Breast epithelium (tissue), 4 donors: ENCODE measurements at places on chromosomes 3 and 15. TPM values are rescaled to one million over a fixed set of nuclear protein-coding genes. Genes with fewer than 3 reads are reported as not detected.

CPLX3 gene
- 0.66 TPM for total RNA-seq

CPOX gene
- total RNA-seq, result 14.4 TPM

A4GNT gene
- not detected for total RNA-seq

CEMIP gene
- total RNA-seq, result 0.59 TPM

GTF2A2 gene
- total RNA-seq, result 36.1 TPM

MSL2 gene
- total RNA-seq, result 46.5 TPM

DNA sequence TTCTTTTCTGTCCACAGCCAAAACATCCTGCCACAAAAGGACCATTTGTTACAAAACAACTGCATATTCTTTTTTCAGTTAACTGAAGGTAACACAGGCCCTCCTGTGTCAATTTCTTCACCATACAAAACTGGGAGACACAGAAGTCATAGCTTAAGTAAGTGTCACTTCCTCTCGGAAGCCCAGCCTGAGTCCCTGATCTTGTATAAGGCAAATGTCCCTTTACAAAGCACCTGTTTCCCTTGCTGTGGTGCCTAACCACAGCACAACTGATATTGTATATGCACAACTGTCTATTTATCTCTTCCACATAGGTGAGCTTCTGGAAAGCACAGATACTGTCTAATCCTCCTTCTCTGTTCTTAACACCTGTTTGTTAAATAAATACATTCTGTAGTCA lies 293.7 kb downstream of the FHIT start:
- H3K4me1 ChIP-seq, result no peaks in the 10 kb centered on the region
- no peaks in the 10 kb centered on the region for H3K36me3 ChIP-seq
- no peak overlapping the region for H3K27ac ChIP-seq
- no peak for DNase-seq

DNA sequence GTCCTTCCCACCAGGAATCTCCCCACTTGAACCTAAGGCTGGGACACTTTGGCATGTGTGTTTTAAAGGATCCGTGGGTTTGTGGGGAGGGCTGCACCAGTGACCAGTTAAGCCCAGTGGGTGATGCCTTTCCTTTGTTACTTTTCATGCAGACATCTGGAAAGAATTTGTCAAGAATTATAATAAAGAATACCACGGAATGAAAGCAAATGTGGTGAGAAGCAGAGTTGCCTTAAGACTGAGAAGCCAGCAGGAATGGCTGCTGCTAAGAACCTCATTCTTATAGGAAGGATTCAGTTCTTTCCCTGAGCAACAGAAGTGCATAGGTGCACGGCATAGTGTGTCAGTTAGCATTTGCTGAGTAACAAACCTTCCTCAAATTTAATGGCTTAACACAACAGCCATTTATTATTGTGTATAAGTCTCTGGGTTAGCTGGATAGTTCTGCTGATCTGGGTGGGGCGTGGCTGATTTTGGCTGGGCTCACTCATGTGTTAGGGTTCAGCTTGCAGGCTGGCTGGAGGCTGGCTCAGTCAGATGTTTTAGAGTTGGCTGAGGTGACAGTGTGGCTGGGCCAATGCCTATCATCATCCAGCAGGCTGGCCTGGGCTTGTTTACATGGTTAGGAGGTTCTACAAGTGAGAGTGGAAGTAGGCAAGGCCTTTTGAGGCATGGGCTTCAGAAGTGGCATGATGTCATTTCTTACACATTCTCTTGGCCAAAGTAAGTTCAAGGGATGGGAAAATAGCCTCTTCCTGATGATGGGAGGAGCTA lies 262.7 kb upstream of the CTDSPL start:
- H3K27me3 ChIP-seq, result no peaks in the 10 kb centered on the region
- no peak for DNase-seq
- H3K4me1 ChIP-seq, result no peaks in the 10 kb centered on the region
- no peak overlapping the region for H3K27ac ChIP-seq
- no peaks in the 10 kb centered on the region for H3K36me3 ChIP-seq
- H3K4me3 ChIP-seq, result no peak overlapping the region

DNA sequence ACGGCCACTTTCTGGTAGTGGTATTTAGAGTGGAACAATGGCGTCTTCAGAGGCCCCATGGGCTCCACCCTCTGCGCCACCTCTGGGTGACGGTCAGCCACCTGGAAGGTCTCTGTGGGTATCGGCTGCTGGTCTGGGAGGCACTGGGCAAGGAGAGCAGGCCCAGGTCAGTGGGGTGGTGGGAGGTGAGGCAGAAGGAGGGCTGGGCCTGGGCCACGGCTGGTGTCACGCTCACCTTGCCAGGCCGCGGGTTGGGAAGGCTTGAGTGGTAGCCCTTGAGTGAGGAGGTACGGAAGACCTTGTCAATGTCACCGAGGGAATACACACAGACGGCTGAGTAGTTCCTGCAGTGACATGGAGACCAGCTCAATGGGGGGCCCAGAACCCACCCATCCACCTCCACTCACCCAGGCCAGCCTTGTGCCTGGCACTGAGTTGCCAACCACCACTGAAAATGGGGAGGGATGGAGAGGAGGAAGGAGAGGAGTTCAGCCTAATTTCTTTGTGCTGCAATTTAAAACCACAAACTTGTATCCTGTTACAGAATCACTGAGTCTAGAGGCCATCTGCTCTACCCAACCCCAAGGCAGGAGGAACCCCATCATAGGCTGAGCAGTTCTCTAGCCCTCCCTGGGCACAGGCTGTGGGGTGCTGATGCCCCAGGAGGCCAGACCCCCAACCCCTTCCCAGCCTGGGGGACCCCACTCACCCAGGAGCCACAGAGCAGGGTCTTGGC lies 19.0 kb downstream of the SEMA7A start:
- no peak for DNase-seq
- H3K27ac ChIP-seq, result no peak overlapping the region
- no peaks in the 10 kb centered on the region for H3K4me1 ChIP-seq
- H3K36me3 ChIP-seq, result no peaks in the 10 kb centered on the region
- H3K27me3 ChIP-seq, result no peaks in the 10 kb centered on the region
- H3K4me3 ChIP-seq, result no peak overlapping the region

DNA sequence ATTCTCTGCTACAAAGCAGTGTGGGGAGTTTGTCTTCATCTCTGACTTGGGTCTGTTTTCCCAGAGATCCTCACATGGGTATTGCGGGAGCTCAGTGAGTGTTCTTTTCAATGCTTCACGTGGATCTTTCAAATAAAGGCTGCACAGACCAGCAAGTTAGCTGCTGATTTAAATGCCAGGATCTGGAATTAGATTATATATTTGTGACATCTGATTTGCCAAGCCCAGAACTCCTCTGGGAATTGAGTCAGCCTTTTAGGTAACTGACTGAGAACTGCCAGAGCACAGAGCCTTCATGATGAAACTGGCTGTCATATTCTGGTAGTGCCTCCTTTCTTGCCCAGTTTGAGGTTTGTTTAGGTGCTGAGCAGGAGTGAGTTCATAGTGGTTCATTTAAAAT lies 14.7 kb downstream of the EDEM1 start:
- no peak overlapping the region for H3K4me3 ChIP-seq
- H3K4me1 ChIP-seq, result no peaks in the 10 kb centered on the region
- DNase-seq, result no peak
- H3K36me3 ChIP-seq, result peaks cover 10% of the 10 kb centered on the region
- H3K27ac ChIP-seq, result no peak overlapping the region

DNA sequence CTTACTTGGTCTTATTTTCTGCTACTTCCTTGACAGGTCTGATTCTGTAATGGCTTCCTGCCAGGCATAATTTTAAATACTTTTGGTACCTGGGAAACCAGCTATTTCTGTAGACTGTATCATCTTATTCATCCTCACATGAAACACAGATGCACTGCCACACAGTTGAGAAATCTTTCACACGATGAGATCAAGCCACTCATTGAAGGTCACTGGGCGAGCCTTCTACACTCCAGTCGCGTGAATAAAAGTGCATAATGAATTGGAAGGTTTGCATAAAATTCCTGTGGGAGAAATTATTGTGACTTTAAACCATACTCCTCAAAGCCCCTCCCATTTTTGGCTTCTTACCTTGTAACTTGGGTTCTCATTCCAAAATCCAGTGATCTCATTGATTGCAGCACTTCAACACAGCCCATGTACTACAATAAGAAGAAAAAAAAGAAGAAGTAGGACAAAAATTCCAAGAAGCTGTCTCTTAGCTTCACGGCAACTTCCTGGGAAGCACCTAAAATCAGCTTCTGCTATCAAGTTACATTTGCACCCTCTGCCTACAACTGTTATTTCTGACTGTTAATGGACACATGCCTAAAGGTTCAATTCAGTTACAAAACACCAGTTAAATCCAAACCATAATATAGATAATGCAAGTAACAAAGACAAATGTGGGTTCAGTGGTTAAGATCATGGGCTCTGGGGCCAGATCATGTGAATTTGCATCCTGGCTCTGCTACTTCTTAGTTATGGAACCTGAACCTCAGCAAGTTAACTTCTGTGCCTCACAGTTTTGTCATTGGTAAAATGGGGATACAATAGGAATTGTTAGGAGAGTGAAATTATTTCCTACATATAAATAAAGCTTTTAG lies 39.0 kb downstream of the SHC4 start:
- DNase-seq, result no peak
- H3K4me3 ChIP-seq, result no peak overlapping the region
- H3K27ac ChIP-seq, result no peak overlapping the region
- H3K4me1 ChIP-seq, result no peaks in the 10 kb centered on the region
- H3K27me3 ChIP-seq, result no peaks in the 10 kb centered on the region

DNA sequence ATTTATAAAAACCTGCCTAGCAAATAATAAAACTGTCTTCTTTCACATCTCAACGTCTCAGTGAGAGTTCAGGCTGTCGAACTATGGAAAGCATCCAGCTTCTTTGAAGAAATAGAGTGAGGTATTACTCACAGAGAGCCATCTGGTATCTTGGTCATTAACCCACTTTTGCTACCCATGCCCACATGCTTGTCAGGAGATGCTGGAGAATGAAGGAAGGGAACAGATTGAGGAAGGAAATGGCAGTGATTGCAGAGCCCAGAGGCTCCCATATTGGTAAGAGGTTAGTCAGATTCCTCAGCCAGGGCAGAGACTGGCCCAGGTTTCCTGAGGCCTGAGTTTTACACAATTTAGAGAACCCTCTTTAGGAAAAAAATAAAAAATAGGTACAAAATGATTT lies 119.1 kb downstream of the B3GALNT1 start:
- no peak overlapping the region for H3K27ac ChIP-seq
- no peaks in the 10 kb centered on the region for H3K4me1 ChIP-seq
- DNase-seq, result no peak
- H3K36me3 ChIP-seq, result no peaks in the 10 kb centered on the region
- no peak overlapping the region for H3K4me3 ChIP-seq
- no peaks in the 10 kb centered on the region for H3K27me3 ChIP-seq

DNA sequence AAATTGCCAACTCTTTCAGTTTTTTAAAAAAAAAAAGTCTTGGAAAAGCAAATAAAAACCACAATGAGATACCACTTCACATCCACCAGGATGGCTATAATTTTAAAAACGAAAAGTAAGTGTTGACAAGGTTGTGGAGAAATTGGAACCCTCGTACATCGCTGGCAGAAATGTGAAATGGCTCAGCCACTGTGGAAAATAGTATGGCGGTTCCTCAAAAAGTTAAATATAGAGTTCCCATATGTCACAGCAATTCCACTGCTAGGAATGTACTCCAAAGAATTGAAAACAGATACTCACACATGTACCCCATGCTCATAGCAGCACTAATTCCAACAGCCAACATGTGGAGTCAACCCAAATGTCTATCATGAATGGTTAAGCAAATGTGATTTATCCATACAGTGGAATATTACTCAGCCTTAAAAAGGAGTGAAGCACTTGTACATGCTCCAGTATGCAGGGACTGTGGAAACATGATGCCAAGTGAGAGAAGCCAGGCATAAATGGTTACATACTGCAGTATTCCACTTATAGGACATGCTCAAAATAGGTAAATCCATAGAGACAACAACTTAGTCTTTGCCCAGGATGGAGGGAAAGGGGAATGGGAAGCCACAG lies 73.8 kb upstream of the PCSK6 start:
- H3K4me3 ChIP-seq, result no peak overlapping the region
- no peaks in the 10 kb centered on the region for H3K36me3 ChIP-seq
- H3K27ac ChIP-seq, result no peak overlapping the region
- H3K4me1 ChIP-seq, result no peaks in the 10 kb centered on the region
- H3K27me3 ChIP-seq, result no peaks in the 10 kb centered on the region

GRCh38 chr15:60850903-60851302 lies 372.0 kb upstream of the ICE2 start:
- no peaks in the 10 kb centered on the region for H3K4me1 ChIP-seq
- DNase-seq, result no peak
- no peak overlapping the region for H3K27ac ChIP-seq
- no peak overlapping the region for H3K4me3 ChIP-seq
- no peaks in the 10 kb centered on the region for H3K36me3 ChIP-seq

- H3K4me1 ChIP-seq, result no peaks in the 10 kb centered on the region
- H3K4me3 ChIP-seq, result no peak overlapping the region
- peak overlapping the region; percentile 34 for H3K27ac ChIP-seq
Observed at GRCh38 chr15:38378161-38378560, 75.8 kb upstream of the FAM98B start.

DNA sequence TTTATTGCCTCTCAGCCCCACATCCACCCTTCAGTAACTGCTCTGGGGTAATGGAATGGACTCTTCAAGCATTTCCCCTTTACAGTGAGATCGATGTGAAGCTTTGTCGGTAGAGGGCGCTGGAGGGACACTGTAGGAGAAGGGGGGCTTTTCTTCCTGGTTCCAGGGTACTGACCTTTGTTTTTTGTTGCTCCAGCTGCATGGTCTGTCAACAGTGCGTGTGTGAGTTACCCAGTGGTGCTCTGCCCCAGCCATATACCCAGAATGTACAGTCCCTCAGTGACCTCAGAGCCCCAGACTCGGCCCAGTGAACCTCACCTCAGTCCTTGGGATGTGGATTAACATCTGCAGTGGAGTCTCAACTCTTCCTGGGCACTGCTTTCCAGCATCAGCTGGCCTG lies 180.3 kb upstream of the TSC22D2 start:
- H3K4me1 ChIP-seq, result no peaks in the 10 kb centered on the region
- H3K27ac ChIP-seq, result no peak overlapping the region
- no peak for DNase-seq
- no peaks in the 10 kb centered on the region for H3K36me3 ChIP-seq
- H3K4me3 ChIP-seq, result no peak overlapping the region
- H3K27me3 ChIP-seq, result no peaks in the 10 kb centered on the region

DNA sequence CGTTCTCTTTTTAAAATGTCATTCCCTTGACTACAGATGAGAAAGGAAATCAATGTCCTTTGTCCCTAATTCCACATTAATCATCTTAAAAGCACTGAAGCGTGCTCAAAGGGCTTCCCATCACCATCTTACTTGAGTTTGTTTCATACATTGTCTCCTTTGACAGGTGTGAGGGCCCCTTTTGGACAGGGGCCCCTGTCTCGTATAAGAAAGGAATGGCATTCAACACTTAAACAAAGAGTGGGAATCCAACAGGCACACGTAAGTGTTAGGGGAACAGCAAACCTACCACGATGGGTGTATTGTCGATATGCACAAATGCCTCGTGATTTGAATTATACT lies 5.0 kb downstream of the SSUH2 start:
- H3K4me1 ChIP-seq, result no peaks in the 10 kb centered on the region
- no peak for DNase-seq
- no peak overlapping the region for H3K4me3 ChIP-seq
- no peaks in the 10 kb centered on the region for H3K27me3 ChIP-seq

GRCh38 chr3:7315037-7315436 lies 454.1 kb downstream of the GRM7 start:
- H3K27me3 ChIP-seq, result no peaks in the 10 kb centered on the region
- H3K27ac ChIP-seq, result no peak overlapping the region
- H3K36me3 ChIP-seq, result no peaks in the 10 kb centered on the region
- DNase-seq, result no peak
